ENCODE measurements at places on chromosomes 12 and 14.

GRCh38 chr14:82159624-82160023, 626.0 kb upstream of the SEL1L start:
- no peak for DNase-seq

DNA sequence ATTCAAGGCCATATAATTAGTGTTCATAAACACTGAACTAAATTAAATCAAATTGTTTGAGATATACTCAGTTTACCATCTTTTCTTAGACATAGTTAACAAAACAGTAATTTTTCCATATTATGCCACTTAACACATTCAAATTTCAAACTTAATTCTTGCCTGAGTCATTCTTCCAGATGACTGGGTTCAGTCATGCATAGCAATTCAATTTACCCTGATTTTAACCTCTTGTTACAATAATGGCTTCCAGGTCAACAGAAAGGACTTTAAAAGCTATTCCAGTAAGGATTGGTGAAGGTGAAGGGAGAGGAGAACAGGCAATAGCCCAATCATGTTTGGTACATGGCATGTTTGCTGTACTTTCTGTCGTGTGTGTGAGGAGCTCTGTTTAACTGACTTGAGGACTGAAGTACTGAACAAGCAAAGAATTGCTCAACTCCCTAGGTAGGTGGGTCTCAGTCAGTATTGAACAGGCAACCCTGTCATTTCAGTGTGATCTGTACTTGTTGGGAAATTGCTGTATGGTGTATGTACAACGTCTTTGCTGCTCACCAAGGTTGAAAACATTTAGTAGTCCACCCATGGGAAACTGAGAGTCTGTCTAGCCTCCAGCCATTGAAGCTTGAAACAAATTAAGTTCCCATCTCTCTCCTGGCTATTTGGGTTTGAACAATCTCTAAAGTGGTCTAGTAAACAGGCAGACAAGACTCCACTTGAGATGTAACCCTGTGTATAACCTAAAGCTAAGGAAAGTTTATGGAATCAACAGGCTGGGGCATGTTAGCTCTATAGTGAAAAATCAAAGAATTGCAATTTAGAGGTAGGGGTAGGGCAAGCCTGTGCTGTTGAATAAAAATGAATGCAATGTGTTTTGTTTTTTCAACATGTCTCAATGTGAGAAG, 327.2 kb downstream of the BTG1 start:
- no peak for DNase-seq

GRCh38 chr14:65168840-65169239, 66.5 kb upstream of the MAX start:
- no peak for DNase-seq

GRCh38 chr12:131806674-131807073, 21.5 kb upstream of the MMP17 start:
- no peak for DNase-seq

- DNase-seq, result no peak
Observed at GRCh38 chr12:15855646-15856045, 26.5 kb upstream of the STRAP start.

- no peak for DNase-seq
Observed at GRCh38 chr12:122381021-122381420, 41.4 kb downstream of the CLIP1 start.

- DNase-seq, result no peak
Observed at GRCh38 chr12:62635649-62636048, 169.0 kb downstream of the MON2 start.

GRCh38 chr12:68440068-68440581, 108.0 kb upstream of the MDM1 start:
- DNase-seq, result no peak

DNA sequence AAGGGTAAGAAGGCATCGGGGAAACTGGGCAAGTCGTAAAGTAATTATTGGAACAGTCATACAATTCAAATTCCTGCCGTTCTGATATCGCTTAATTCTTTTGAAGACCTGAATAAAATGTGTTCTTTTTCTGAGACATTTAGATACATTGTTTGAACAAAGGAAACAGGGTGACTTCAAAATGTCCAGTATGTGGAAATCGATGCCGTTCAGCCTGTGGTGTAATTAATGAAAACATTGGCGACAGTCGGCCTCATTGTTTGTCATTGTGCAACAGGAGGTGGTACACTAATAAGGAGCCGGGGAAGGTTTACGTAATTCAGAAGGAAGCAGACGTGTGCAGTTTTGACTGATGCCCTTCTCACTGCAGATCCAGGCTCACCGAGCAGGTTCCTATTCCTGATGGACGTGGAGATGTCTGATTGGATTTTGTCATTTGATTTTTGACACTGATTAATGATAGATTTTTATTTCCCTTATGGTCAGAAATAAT, 92.7 kb downstream of the BORCS5 start:
- no peak for DNase-seq

GRCh38 chr12:57845478-57846284, 848 bp downstream of the CTDSP2 start:
- DNase-seq, result no peak

Data from AG04450 (cell line).